ENCODE measurements at places on chromosomes 7 and 10.

- DNase-seq: no peak
Measured at GRCh38 chr10:78148216-78148960, 114.7 kb downstream of the RPS24 start.

DNA sequence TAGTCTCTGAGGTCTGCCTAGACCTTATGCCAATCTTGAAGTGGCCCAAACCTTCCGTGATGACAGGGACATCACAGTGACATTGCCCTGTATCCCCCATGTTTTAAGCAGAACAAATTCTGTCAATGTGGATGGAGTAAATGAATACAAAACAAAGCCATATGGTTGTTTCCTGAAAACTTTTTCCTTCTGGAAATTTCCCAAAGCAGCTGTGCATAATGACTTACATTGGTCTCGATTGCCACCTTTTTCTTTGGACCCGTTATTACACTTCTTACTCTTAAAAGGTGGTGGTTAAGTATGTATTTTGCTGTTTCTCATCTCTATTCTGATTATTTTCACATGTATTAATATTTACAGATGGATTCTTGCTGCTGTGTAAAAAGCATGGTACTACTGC lies 411.2 kb upstream of the KLF6 start:
- no peak for DNase-seq

- DNase-seq: no peak
Measured at GRCh38 chr10:20887706-20888555, 9.2 kb downstream of the NEBL start.

GRCh38 chr10:76429368-76430060 lies 998.1 kb downstream of the LRMDA start:
- DNase-seq: no peak

GRCh38 chr10:30639946-30640786 lies 10.6 kb upstream of the LYZL2 start:
- peak; percentile 6 for DNase-seq

- DNase-seq: peak; percentile 73
Measured at GRCh38 chr7:151013733-151014497, 10.4 kb downstream of the ATG9B start.

GRCh38 chr10:84908491-84908890 lies 580.1 kb downstream of the CCSER2 start:
- DNase-seq: no peak

All from stimulated activated CD4-positive, alpha-beta T cell treated with anti-CD3 and anti-CD28 coated beads, Interleukin-2, amount 100 ng/mL, for 4 hours (primary cell).